ENCODE measurements at places on chromosomes 1 and 21.
A peak's percentile ranks its signal among the peaks of the same experiment; 100 is the strongest.

DNA sequence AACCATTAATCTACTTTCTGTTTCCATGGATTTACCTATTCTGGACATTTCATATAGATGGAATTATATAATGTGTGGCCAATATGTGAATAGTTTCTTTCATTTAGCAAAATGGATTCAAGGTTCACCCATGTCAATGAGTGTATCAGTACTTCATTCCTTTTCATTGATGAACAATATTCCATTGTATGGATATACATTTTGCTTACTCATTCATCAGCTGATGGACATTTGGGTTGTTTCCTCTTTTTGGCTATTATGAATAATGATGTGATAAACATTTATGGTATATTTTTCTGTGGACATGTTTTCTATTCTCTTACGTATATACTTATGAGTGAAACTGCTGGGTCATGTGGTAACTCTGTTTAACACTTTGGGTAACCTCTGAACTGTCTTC lies 97.8 kb downstream of the SCMH1 start:
- DNase-seq, result no peak

- peak; percentile 79 for DNase-seq
Observed at GRCh38 chr1:150192012-150192411, 42.3 kb downstream of the PLEKHO1 start.

DNA sequence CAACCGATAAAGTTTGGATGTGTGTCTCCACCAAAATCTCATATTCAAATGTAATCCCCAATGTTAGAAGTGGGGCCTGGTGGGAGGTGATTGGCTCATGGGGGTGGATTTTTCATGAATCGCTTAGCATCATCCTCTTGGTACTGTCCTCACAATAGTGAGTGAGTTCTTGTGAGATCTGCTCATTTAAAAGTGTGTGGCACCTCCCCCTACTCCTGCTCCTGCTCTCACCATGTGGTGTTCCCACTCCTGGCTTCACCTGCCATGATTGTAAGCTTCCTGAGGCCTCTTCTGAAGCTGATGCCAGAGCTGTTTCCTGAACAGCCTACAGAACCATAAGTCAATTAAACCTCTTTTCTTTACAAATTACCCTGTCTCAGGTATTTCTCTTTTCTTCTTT lies 28.2 kb upstream of the PRDX6 start:
- no peak for DNase-seq

DNA sequence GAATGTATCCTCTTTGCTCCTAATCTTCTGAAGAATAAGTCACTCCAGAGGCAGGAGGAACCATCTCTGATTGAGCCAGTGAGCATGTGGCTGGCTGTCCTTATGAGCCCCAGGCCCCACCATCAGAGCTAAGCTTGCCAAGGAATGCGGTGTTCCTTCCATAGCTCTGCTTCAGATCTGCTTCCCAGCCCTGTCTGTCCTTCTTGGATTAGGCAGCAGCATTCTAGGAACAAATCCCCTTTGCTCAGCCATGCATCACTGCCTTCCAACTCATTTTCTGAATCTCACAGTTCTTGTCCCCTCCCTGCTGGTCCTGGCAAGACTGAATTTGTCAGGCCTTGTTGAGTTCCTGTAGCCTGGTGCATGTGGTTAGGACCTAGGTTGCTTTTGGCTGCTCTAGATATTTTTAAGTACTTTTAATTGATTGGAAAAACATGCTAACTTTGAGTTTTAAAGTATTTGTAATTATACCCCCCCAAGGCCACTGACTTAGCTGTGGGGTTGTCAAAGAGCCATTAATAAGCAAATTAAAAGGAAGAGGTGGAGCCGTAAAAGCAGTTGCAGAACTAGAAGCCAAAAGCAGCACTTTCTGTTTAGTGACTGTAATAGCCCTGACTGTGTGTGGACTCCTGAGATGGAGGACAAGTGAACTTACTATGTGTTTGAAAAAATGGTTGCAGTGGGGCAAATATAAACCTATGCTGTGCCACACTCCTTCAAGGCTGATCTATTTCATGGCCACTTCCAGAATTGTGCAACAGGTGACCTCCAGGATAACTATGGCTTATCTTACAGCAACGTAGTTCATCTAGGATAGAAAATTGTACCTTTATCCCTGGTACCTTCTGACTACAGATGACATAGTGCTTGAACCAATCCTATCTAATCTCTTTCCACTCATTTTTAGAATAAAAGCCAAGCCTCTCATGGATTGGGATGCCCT lies 61.3 kb upstream of the BACH1 start:
- DNase-seq, result no peak

DNA sequence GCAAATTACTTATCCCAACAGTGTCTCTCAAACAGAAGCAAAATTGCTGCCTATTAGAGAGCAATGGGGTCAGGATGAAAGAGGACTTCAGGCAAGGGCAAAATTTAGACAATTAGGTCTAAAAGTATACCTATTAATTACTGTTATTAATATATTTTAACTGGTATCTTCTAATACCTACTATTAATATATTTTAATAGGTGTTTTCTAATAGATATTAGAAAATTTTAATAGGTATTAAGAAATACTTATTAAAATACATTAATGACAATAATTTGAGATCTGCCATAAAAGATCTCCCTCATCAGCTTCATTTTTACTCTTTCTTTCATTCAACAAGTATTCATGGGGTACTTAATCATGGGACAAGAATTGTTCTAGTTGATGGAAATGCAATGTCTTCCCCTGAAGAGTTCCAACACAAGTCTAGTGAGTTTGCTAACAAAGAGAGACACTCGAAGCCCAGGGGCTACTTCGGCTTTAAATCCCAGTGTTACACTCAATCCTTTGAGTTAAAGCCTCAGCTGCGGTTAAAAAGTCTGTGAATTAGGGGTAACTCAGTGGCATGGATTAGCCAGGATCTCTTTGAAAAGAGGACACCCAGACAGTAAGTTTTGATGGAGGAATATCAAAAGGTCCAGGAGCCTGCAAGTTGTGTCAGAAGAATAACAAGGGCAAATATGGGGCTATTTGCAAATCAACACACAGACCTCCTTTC lies 44.1 kb downstream of the STYXL2 start:
- DNase-seq, result no peak

DNA sequence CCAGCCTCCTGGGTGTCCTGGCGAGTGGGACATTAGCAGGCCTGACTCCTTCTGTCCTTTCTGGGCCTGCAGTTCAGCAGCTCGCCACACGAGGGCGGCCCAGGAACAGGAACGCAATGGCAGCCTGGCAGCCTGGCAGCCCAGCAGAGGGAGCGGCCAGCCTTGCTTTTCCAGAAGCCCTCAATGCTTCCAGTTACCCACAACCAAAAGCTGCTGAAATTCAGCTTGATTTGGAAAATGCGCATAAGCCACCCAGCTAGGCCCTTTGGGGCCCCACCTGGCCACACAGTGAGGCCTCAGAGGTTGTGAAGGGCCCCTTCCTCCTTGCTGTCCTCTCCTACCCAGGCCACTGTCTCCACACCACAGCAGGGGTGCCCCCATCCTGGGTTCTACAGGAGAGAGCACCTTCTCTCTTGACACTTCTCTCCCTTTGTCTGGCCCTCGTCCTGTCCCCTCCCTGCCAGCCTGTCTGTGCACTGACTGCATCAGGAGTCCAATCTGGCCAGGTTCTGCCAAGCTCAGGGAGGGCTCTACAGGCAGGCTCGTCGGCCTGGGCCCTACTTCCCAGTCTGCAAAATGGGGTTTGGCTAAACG lies 103.4 kb upstream of the VAMP3 start:
- peak; percentile 85 for DNase-seq

DNA sequence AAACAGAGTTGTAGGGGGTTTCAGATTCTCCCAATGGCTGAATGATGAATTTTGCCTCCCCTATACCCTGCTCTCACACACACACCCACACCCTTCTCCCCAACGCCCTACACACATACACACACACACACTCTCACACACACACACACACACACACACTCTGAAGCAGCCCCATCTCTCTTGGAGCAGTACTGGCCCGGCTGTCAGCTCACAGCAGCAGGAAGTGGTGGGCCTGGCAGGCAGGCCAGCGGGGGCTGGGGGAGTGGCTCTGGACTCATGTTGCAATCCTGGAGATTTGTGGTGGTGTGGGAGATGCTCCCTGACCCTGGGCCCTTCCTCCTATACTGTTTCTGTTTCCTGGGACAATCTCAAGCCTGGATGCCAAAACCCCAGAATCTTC lies 2.2 kb downstream of the IKBKE start:
- peak; percentile 91 for DNase-seq

GRCh38 chr1:156961709-156962108 lies 41.3 kb downstream of the LRRC71 start:
- DNase-seq, result no peak

GRCh38 chr1:171484760-171485374 lies 463 bp upstream of the PRRC2C start:
- DNase-seq, result no peak
